ENCODE measurements at places on chromosomes 6 and 20.
A peak's percentile ranks its signal among the peaks of the same experiment; 100 is the strongest.

DNA sequence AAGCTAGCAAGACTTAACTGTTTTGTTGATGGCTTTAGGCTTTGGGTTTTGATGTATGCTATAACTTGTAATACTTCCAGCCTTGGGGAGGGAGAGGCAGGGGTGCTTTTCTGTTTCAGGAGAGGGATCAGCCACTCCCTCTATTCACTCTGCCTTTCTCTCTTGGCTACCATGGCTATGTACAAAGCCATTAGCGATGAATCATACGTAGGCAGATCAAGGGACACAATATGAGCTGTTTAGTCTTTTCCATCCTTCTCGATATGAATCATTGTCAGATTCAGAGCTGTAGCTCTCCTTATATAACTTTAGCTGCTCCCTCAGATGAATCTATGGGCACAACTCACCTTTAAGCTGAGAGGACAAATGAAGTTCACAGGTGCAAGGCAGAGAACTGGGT lies 230.6 kb downstream of the TSHZ2 start:
- DNase-seq = no peak

GRCh38 chr20:20333866-20334265 lies 34.0 kb upstream of the INSM1 start:
- DNase-seq = no peak

DNA sequence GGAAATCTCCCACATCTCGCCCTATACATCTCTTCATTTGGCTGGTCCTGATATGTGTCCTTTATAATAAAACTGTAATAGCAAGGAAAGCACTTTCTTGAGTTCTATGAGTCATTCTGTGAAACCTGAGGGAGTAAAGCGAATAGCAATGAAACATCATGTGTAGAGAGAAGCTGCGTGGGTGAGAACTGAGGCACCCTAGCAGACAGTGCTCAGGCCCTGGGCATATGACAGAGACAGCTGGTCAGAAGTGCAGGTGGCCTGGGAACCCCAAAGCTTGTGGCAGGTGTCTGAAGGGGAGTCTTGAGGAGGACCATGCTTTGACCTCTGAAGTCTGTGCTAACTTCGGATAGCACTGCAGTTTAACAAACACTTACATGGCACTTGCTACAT lies 1.3 kb upstream of the BLOC1S5 start:
- peak; percentile 3 for DNase-seq

DNA sequence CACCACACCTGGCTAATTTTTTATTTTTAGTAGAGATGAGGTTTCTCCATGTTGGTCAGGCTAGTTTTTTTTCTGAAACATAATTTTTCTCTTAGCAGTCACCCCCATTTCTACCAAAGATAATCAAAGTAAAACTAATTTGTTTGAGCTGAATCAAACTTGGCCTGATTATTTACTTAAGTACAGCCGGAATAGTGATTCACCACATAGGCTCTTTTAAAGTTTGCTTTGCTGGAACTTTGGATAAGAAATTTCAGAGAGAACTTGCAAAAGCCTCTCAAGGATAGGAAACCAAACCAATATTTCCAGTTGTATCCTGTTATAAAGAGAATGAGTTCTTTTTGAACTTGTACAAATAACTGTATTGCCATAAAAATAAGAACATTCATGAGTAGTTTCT lies 105.0 kb upstream of the SYNCRIP start:
- no peak for DNase-seq

DNA sequence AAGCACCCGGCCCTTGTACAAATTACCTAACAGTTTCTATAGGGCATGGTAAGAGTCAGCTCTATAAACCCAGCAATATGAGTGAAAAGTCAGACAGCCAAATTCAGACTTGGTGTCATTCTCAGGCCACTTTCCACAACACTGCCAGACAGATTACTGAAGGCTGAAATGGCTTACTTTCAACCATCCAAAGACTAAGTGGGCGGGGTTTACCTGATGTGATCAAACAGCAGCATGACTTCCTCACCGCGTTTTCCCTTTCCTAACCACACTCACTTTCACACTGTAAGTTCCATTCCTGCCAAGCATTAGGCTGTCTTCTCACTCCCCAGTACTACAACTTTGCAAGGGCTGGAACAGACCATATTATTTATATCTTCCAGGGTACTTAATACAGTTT lies 85.9 kb downstream of the SMLR1 start:
- DNase-seq = no peak

GRCh38 chr20:57736738-57737347 lies 27.0 kb upstream of the PMEPA1 start:
- DNase-seq = no peak

DNA sequence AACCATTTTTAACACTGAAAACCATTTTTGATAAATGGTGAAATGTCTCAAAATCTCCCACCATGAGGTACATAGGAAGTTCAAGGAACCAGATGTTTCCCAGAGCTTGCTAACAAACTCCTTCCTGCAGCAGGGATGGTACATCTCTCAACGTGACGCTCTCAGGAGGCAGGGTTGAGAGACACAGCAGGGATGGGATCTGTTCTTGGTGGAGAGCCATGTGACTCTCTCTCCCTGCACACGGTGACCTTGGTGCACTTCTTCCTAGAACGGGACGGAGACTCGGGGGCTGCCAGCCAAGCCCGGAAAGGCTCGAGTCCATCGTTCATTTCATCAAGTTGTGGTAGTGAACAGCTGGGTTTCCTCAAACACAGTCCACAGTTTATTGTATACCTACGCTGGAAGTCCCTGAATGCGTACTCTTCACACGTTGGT lies 94.2 kb downstream of the FAM50B start:
- DNase-seq = no peak

DNA sequence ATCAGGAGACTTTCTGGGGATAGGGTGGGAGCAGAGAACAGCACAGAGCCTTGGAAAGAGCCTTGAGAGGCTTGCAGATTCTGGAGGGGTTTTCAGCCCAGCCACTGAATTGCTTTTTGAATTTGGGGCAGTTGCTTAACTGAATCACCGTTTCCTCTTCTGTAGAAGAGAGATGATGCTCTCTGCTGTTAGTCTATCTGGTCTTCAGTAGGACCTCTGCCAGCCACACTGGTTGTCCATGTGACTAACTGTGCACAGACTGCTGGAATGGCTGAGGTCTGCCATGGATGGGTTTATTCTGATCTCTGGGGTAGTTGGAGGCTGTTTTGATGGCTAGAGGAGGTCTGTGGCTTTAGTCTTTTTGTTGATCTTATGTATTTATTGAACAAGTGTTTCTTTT lies 21.4 kb upstream of the PRDM1 start:
- DNase-seq = no peak

- no peak for DNase-seq
These were observed 79.2 kb downstream of the CHD6 start for GRCh38 chr20:41538810-41539596.

DNA sequence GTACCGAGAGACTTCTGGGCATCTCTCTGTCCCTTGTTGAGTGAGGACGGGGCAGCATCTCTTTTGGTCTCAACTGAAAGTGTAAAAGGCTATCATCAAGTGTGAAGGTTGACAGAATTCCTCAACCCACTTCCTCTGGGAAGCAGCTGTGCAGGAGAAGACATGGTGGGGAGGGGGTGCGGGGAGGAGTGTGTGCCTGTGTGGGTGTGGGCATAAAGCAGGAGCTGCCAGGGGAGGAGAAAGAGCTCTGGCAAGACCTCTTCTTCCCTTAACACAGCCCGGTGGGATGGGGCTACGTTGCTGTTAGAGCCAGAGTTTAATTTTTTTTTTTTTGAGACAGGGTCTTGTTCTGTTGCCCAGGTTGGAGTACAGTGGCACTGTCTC lies 31.8 kb downstream of the CPXM1 start:
- no peak for DNase-seq

DNA sequence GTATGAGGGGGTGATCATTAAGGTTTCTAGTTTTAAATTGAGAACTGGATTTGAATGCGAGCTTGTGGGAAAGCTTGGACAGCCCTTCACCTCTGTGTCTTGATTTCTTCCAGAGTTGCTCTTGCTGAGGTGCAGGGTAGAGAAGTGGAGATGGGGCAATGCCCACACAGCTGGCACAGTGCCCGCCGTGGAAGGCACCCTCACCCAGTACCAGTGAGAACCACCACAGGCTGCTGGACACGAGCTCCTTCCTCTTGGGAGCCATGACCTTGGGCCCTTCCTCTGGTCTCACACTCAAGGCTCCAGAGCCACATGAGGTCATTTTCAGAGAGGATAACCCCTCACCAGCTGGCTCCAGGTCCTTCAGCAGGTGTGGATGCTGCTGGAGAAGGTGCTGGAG lies 67.3 kb downstream of the DACT2 start:
- DNase-seq = no peak

GRCh38 chr6:107488875-107489635 lies 862 bp upstream of the SOBP start:
- no peak for DNase-seq
